ENCODE measurements at places on chromosomes 7 and 10.

DNA sequence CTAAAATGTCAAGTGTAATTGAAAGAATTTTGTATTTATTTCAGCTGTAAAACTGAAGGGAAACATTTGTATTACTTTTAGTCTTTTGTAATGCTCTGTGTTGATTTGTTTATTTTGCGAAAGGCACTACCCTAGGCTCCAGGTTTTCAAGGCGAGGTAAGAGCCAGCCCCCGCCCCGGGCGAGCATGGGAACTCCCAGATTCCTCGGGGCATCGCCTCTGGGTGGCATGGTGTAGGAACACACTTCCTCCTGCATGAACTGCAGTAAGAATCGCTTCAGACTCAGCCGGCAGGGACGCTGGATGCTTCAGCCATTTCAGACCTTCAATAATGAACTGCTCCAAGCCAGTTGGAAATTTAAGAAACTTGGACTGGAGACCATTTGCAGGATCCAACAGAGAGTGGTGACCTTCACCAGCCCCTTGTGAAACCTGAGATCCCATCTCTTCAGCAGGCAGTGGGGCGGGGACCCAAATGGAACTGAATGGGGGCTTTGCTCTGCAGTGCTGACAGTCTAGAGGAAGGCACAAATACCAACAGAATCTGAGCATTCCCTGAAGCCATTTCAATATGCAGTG lies 544.3 kb upstream of the MGMT start:
- no peak for DNase-seq

GRCh38 chr10:101489355-101489754 lies 98.7 kb downstream of the POLL start:
- no peak for DNase-seq

GRCh38 chr7:46407125-46407524 lies 486.1 kb upstream of the IGFBP3 start:
- DNase-seq = no peak

DNA sequence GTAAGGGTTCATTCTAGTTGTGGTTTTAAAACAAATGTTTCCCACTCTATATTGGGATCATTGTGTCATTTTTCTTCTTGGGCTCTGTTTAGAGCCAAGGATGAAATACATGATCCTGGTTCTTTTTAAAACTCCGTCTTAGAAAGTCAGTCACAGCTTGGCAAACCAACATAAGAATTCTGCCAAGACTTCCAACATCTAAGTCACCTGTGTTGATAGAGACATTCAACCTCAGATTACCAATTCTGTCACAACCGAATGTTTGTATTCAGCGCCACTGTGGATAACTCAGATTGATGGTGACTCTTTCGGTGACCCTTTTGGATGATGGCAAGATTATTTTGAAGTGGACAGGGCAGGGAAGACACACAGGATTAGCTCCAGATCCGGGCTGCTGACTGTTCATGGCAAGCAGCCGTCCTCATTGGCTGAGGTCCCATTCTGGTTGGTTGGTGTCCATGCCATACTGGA lies 255.4 kb downstream of the ARHGAP21 start:
- no peak for DNase-seq

- DNase-seq = no peak
Observed at GRCh38 chr7:127409629-127410028, 17.1 kb upstream of the ZNF800 start.

- DNase-seq = no peak
Observed at GRCh38 chr7:42407021-42407710, 170.2 kb upstream of the GLI3 start.

DNA sequence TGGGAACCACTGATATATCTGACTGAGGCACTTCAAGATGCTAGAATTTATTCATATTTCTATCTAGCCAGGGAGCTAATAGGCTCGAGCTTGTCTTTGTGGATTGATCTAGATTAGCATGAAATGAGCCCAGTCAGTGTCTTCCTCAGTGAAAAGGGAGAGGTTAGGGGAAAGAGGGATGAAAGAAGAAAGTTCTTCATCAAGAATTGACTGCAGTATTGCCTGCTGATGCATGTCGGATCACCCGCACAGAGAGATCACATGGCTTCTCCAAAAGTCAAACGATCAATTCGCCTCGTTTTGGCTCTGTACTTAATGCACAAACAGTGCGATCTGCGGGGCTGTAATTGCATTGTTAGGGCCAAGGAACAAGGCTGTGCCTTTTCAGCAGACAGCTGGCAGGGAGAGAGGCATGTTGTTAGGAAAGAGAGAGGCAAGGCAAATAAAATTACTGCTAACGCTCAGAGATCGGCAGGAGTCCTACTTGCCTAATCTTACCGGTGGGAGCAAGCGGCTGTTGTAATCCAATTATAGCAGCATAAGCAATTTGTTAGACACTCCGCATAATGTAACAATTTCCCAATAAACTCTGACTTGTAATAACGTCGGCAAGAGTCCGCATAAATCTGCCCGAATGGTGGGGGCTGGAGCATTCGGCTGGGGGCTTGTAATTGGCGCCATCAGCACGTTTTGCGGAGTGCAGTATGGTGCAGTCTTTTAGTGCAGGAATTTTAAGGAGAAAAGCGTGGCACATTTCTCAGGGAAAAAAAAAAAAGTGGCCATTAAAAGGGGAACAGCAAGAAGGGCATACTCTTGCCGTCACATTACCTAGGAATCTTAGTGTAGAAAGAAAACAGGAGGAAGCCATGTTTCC lies 102.1 kb downstream of the POLL start:
- DNase-seq = no peak

DNA sequence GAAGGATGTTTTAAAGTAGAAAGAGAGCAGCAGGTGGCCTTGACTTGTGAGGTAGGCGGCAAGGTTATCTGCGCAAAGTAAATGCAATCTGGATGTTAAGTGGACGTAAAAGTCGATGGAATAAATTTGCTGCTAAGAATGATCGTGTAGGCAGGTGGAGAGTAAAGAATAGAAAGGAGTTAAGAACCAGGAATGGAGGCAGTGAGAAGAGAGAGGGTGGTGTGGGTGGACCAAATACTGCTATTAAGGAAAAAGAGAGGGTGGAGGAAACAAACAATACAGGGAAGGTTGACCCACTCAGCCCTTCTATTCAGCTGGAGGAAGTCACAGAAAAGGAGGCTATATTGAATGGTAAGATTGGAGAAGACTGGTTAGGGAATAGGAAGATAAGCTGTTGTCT lies 1.9 kb upstream of the CUL1 start:
- DNase-seq = no peak

GRCh38 chr7:157418204-157419034 lies 81.6 kb downstream of the DNAJB6 start:
- DNase-seq = no peak

DNA sequence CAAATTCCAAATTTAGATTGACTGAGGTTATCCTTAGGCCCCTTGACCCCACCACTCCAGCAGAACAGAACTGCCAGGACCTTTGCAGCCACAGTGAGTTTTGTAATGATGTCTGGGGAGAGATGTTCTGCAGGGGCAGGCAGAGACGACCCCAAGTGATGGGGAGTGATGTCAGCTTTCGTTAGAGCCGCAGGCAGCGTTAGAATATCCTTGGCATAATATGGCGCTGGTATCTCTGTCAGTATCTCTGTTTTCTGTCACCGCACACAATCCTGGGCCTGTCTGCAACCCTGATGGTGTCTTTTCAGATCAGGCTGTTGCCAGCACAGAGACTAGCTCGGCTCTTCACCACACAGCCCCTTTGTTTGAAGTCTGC lies 1083.6 kb downstream of the KCNMA1 start:
- DNase-seq = no peak

- DNase-seq = no peak
Observed at GRCh38 chr7:127245002-127245401, 7.7 kb downstream of the GRM8 start.

- DNase-seq = no peak
Observed at GRCh38 chr10:99628923-99629624, 8.8 kb upstream of the SLC25A28 start.

DNA sequence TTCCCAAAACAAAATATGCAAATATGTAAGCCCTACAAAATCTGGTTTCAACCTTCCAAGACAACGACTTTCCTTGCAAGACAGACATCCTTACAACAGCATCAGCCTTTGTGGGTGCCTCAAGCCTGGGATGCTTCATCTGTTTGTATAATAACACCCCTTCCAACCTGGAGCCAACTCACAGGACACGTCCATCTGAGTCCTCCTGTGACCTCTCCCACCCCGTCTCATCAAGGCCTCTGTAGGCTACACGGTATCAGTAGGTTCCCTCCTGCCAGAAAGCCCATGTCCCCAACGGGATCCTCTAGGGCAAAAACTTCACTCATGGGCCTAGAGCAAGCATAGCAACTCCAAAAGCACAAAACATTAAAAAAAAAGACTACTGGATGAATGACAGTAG lies 173.2 kb downstream of the TNS3 start:
- no peak for DNase-seq

DNA sequence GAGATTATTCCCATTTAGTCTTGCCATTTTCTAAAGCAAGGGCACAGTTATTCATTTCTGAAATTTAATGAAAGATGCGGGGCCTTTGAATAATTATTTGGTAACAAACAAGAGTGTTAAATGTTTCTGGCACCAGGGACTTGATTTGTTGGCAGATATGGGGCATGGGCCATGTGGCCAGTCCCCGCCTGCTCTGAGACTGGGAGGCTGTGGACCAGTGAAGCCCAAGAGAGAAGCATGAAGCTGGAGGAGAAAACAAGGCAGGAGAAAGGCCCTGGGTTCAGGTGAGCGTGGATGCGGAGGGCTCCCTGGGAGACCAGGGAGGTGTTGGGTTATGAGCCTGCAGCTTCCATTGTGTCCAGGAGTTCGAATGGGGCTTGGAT lies 378.5 kb downstream of the TCERG1L start:
- no peak for DNase-seq

- DNase-seq = no peak
Observed at GRCh38 chr7:158422196-158422886, 165.3 kb downstream of the PTPRN2 start.

GRCh38 chr7:36129048-36129534 lies 24.0 kb upstream of the EEPD1 start:
- DNase-seq = no peak

- DNase-seq = no peak
Observed at GRCh38 chr7:158834878-158835784, 5.8 kb upstream of the ESYT2 start.

DNA sequence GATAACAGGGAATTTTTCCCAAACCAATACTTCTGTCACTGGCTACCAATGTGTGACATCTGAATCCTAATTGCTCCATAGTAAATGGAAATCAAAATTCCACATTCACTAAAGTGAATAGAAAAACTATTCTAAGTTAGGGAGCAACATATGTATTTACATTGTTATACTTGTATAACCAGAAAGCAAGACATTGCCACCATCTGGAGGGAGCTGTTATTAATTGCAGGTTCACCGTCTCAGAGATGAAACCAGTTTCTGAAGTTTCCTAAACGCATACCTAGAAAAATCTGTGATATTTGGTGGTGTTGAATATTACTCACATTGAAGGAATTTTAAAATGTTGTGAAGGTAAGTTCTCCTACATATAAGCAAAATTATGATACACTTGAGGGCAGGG lies 390.1 kb downstream of the NXPH1 start:
- DNase-seq = no peak

- no peak for DNase-seq
Observed at GRCh38 chr7:1459920-1460820, 900 bp upstream of the MICALL2 start.

GRCh38 chr7:111678986-111679385 lies 116.7 kb upstream of the IMMP2L start:
- DNase-seq = no peak

GRCh38 chr7:39084349-39084748 lies 106.6 kb downstream of the POU6F2 start:
- no peak for DNase-seq

GRCh38 chr7:129149511-129149910 lies 5.0 kb downstream of the TSPAN33 start:
- DNase-seq = no peak

- DNase-seq = no peak
Observed at GRCh38 chr10:6543431-6544005, 36.6 kb downstream of the PRKCQ start.

DNA sequence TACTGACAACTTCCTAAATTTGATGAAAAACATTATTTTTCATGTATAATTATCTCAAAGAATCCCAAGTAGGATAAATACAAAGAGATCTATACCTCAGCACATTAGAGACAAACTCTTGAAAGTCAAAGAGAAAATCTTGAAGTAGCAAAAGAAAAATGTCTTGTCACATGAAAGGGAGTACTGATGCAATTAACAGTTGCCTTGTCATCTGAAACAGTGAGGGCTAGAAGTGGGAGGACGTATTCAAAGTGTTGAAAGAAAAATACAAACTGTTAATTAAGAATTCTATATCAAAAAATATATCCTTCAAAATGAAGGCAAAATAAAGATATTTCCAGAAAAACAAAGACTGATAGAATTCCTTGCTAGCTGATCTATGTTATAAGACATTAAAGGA lies 35.5 kb upstream of the ARHGAP22 start:
- DNase-seq = no peak

- DNase-seq = no peak
Observed at GRCh38 chr10:59965899-59966650, 59.7 kb upstream of the CCDC6 start.

- no peak for DNase-seq
Observed at GRCh38 chr10:100436255-100436654, 26.6 kb upstream of the WNT8B start.

GRCh38 chr10:44435196-44435595 lies 50.3 kb upstream of the CXCL12 start:
- no peak for DNase-seq

DNA sequence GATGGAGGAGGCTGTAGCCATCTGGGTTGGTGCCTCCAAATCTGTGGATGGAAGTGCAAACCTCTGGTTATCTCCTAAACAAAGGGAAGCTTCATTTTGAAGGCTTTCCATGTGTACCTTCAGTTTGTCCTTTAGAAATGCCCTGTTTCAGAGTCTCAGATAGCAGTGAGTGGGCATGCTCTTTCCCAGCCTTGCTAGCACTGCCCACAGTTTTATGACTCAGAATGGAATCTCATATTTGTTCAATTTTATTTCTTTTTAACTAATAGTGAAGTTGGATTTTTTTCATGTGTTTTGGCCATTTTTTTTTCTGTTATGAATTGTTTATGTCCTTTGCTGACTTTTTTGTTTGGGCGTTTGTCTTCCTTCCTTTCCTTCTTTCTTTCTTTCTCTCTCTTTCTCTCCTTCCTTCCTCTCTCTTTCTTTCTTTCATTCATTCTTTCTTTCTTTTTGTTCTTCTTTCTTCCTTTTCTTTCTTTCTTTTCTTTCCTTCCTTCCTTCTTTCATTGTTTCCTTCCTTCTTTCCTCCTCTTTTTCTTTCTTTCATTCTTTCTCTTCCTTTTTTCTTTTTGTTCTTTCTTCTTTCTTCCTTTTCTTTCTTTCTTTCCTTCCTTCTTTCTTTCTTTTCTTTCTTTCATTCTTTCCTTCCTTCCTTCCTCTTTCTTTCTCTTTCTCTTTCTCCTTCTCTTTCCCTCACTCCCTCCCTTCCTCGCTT lies 25.6 kb downstream of the PRF1 start:
- DNase-seq = no peak

All from mesothelial cell of epicardium (in vitro differentiated cells).